Natural killer cell treated with Interleukin-12 subunit alpha and Interleukin-12 subunit beta and Interleukin-15 and Interleukin-18, amount 100 ng/mL, for 72 hours (primary cell): ENCODE measurements at places on chromosomes 1 and 21. TPM values are rescaled to one million over a fixed set of nuclear protein-coding genes. Genes with fewer than 3 reads are reported as not detected.

GRCh38 chr1:238954865-238955264 is 431.5 kb upstream of the CHRM3 start:
- H3K36me3 ChIP-seq = no peaks in the 10 kb centered on the region
- H3K27ac ChIP-seq = no peak overlapping the region
- DNase-seq = no peak
- H3K4me1 ChIP-seq = no peaks in the 10 kb centered on the region
- no peaks in the 10 kb centered on the region for H3K27me3 ChIP-seq

GRCh38 chr1:12799730-12800129 is 8.5 kb downstream of the PRAMEF1 start:
- no peak overlapping the region for H3K4me3 ChIP-seq
- H3K4me1 ChIP-seq = no peaks in the 10 kb centered on the region
- peaks cover 3% of the 10 kb centered on the region for H3K36me3 ChIP-seq
- H3K27me3 ChIP-seq = peaks cover 32% of the 10 kb centered on the region

DNA sequence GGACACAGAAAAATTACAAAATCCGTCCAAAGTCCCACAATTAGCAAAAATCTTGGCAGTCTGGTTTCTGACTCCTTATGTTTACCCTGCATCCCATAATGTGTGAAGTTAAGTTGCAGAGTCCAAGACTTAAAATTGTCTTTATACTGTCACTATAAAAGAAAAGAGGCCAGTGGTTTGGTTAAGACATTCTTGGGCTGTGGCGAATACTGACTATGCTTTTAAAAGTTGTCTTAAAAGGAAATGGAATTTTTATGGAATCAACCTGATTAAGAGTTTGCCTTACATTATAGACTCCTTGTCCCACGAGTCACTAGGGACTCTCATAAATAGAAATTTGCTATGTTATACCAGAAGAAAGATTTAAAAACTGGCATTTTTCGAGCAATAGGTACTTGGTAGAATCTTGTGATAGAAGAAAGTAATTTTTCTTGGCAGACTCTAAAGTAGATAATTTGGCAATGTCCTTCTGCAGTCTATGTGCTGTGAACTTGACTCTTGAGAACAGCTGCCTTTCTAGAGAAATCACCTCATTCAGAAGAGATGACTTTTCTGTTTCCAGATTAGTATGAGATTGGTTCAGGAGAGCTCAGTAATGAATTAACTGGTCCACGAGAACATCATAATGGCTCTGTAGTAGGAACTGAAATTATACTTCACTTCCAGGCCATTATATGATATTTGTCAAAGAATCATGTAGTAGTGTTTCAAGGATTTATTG is 31.8 kb downstream of the NTNG1 start:
- no peaks in the 10 kb centered on the region for H3K4me1 ChIP-seq
- H3K27ac ChIP-seq = no peak overlapping the region
- H3K27me3 ChIP-seq = peaks cover under 1% of the 10 kb centered on the region
- no peak for DNase-seq

DNA sequence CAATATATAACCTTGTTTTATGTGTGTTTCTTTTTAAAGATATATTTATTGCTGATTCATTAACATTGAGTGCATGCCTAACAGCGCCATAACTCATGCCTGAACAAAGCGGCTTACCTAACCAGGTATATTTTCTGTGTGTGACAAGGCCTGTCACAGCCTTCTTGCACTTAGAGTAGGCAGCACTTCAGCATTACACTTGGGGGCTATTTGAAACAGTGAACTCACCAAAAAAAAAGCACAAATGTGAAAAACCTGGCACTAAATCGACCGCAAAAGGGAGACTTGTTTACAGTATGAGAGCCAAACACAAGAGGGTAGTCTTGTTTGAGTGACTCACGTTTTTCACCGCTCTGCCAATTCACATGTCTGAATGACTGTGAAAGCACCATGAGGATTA is 111.7 kb downstream of the DISP1 start:
- no peak overlapping the region for H3K27ac ChIP-seq
- no peak for DNase-seq
- no peak overlapping the region for H3K4me3 ChIP-seq
- H3K36me3 ChIP-seq = no peaks in the 10 kb centered on the region
- H3K4me1 ChIP-seq = no peaks in the 10 kb centered on the region
- H3K27me3 ChIP-seq = no peaks in the 10 kb centered on the region

DNA sequence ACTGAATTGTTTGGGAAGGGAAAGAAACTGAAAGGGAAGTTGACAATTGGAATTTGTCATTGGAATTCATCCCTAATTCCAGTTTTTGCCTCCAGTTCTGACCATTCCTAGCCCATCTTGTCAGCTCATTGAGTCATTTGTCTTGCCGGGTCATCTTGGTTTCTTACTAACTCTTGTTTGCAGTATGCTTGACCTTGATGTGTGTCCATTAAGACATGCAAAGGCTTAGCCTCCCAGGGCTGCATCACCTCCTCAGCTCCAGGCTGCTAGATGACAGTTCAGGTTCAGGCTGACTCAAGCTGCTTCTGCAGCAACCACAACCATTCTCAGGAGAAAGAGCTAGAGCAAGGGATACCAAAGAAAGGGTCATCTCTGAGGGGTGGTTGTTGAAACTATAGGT is 151.3 kb upstream of the PTGFR start:
- H3K4me1 ChIP-seq = no peaks in the 10 kb centered on the region
- H3K4me3 ChIP-seq = no peak overlapping the region
- H3K36me3 ChIP-seq = no peaks in the 10 kb centered on the region
- DNase-seq = no peak
- no peaks in the 10 kb centered on the region for H3K27me3 ChIP-seq

- H3K4me1 ChIP-seq = peaks cover 18% of the 10 kb centered on the region
- H3K27me3 ChIP-seq = no peaks in the 10 kb centered on the region
- no peaks in the 10 kb centered on the region for H3K36me3 ChIP-seq
Measured at GRCh38 chr1:116988908-116989307, 12.7 kb upstream of the CD101 start.

- H3K27ac ChIP-seq = no peak overlapping the region
- no peaks in the 10 kb centered on the region for H3K36me3 ChIP-seq
- peaks cover 63% of the 10 kb centered on the region for H3K27me3 ChIP-seq
- peak; percentile 12 for DNase-seq
- H3K4me3 ChIP-seq = no peak overlapping the region
Measured at GRCh38 chr1:180241716-180242544, 11.9 kb downstream of the LHX4 start.

DNA sequence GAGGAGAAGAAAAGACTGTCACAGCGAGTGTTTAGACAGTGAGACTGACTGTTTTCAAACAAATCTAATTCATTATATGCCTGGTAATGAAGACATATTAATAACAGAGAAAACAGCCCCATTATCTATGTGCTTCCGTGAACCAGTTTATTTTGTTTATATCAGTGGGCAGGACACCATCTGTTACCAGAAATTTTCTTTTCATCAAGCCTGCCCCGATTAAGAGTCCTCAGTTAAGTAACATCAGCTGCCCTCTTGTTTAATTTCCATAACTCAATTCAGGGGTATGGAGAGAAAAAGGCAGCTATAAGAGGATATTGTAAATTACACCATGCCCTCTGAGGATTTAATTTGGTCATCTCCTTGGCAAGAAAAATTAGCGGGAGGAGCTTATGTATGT is 94.0 kb downstream of the TMEM200B start:
- H3K36me3 ChIP-seq = no peaks in the 10 kb centered on the region
- no peak overlapping the region for H3K4me3 ChIP-seq
- H3K27me3 ChIP-seq = no peaks in the 10 kb centered on the region

DNA sequence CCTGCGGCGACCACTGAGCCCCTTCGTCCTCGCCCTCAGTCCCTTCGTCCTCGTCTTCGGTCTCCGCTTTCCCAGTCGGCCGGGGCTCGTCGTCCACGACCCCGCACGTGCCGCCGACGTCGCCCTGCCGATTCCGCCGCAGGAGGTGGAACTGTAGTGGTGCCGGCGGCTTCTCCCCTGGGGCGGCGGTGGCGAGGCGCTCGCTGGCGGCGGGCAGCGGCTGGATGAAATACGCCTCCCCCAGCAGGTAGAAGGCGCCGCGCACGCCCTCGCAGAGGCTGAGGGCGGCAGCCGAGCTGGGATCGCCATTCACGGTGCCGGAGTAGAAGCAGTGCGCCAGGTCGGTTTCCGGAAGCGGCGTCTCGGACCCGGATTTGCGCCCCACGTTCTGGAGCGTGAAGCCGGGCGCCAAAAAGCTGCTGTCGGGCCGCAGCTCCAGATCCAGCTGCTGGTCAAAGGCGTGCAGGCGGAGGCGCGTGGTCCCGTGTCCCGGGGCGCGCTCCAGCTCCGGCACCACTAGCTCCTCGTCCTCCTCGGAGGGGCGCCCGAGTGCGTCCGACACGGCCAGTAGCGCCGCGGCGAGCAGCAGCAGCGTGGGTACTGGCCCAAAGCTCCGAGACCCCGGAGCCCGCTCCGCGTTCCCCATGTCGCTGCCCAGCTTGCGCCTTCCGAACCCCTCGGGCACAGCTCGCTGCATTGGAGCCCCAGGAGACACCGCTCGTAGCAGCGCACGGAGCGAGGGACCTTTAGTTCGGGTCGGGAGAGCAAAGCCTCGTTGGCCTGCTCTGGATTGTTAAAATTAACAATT is 747 bp downstream of the ADAMTS1 start:
- no peak for DNase-seq
- no peak overlapping the region for H3K27ac ChIP-seq
- H3K36me3 ChIP-seq = peaks cover 33% of the 10 kb centered on the region
- H3K4me3 ChIP-seq = peak overlapping the region; percentile 83
- peaks cover 50% of the 10 kb centered on the region for H3K4me1 ChIP-seq

DNA sequence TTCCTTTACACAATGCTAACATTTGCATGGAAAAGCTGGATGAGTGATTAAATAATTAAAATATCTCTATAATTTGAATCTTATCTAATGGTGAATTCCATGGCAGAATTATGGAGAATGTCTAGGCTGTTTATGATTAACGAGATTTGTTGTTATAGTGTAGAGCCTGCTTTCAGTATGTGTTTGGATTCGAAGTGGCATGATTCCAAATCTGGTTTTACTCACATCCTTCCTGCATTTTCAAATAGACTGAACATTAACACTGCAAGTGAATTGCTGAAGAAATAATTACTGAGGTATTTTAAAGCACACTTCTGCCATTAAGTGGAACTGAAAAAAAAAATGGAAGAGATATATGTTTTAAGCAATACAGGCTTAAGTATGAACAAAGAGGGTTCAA is 5.1 kb upstream of the NEK7 start:
- no peak overlapping the region for H3K4me3 ChIP-seq
- H3K27ac ChIP-seq = no peak overlapping the region
- no peak for DNase-seq
- peaks cover 8% of the 10 kb centered on the region for H3K4me1 ChIP-seq

- peaks cover 52% of the 10 kb centered on the region for H3K4me1 ChIP-seq
- DNase-seq = no peak
- H3K27me3 ChIP-seq = no peaks in the 10 kb centered on the region
- peak overlapping the region; percentile 74 for H3K27ac ChIP-seq
- peaks cover 15% of the 10 kb centered on the region for H3K36me3 ChIP-seq
Measured at GRCh38 chr1:113858418-113858817, 13.1 kb downstream of the PTPN22 start.

- H3K27ac ChIP-seq = peak overlapping the region; percentile 81
- H3K36me3 ChIP-seq = peaks cover 8% of the 10 kb centered on the region
- peaks cover 26% of the 10 kb centered on the region for H3K4me1 ChIP-seq
- no peak for DNase-seq
- H3K27me3 ChIP-seq = peaks cover 9% of the 10 kb centered on the region
Measured at GRCh38 chr1:48472638-48473037, 634 bp upstream of the SPATA6 start.

GRCh38 chr21:31531967-31532366 is 127.5 kb upstream of the SOD1 start:
- H3K4me1 ChIP-seq = no peaks in the 10 kb centered on the region
- no peaks in the 10 kb centered on the region for H3K27me3 ChIP-seq
- DNase-seq = no peak
- H3K27ac ChIP-seq = no peak overlapping the region

DNA sequence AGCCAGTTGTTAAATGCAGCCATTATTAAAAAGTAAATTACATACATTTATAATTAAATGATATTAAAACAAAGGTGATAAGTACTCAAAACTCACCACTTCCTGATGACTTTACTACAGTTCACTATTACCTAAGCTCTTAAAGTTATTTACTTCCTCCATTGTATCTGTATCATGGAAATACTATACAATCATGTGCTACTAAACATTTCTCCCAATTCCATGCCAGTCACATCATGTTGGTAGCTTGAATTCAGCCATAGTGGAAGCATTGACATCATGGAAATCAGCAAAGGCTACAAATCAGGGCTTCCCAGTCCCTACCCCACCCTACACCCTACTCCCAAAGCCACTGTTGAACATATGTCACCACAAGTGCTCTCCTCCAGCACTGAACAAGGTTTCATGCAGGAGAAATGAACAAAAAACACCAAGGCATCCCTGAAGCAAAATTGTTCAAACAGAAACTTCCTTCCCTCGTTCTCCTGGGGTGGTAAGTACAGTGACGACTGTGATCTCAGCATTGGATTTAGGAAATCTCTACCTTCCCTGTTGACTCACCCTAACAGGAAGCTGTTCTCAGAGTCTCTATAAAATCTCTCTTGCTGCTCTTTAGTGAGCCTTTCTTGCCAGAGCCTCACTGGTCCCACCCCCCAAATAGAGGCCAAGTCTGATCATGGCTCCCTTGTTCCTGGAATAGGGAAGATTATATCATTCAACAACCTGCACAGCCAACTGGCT is 12.7 kb downstream of the VSIG8 start:
- no peak overlapping the region for H3K4me3 ChIP-seq
- DNase-seq = no peak
- H3K36me3 ChIP-seq = no peaks in the 10 kb centered on the region
- H3K27ac ChIP-seq = no peak overlapping the region

DNA sequence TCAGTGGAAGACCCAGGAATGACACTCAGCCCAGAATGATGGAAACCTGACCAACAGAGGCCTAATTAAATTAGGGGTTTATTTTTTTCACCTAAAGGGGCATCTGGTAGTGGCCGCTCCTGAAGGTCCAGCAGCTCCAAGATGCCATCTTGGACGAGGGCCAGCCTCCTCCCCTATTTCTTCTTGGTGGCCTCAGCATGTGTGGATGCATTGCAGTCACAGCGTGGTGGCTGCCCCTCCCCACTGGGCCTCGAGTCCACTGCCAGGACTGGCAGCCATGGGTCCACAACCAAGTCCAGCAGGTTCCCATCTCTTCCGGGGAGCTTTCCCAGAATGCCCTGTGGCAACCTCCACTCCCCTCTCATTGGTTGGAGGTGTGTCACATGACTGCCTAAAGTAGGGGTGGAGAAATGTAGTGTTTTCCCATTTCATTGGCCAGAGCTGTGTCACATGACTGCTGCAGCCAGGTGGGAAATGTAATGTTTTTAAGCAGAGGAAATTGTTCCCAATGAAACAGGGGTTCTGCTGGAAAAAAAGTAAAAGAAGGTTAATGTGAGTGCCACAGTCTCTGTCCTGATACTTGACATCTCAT is 628.2 kb downstream of the PTPRU start:
- H3K36me3 ChIP-seq = peaks cover 5% of the 10 kb centered on the region
- peaks cover 23% of the 10 kb centered on the region for H3K27me3 ChIP-seq
- no peak overlapping the region for H3K4me3 ChIP-seq
- H3K27ac ChIP-seq = no peak overlapping the region
- no peak for DNase-seq
- no peaks in the 10 kb centered on the region for H3K4me1 ChIP-seq

ATP6V1G3 gene
- total RNA-seq = not detected

ANKRD34A gene
- total RNA-seq = 9.1 TPM

S100A10 gene
- total RNA-seq = 263 TPM

SELE gene
- total RNA-seq = not detected
